HS-5 (cell line): ENCODE measurements at places on chromosomes 5 and 9.

DNA sequence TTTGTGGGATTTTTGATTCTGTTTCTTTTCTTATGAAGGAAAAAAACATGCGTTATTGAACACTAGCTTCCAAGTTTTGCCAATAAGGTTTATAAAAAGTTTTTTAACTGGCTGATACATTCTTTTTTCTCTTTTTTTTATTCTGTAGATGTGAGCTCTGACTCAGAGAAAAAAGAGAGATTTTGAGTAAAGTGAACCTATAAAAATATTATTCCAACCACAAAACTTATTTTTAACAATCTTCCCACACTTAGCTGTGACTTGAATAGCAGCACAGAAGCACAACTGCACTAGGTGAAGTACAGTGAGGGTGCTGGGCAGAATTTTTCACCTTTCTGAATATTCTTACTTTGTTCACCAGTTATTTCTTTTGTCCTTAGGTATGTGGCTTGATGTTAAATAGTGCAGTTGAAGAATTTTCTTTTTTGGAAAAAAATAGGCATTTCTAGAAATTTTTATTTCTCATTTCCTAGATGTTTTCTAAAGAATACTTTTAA is 41.6 kb downstream of the CHSY3 start:
- no peak for DNase-seq

DNA sequence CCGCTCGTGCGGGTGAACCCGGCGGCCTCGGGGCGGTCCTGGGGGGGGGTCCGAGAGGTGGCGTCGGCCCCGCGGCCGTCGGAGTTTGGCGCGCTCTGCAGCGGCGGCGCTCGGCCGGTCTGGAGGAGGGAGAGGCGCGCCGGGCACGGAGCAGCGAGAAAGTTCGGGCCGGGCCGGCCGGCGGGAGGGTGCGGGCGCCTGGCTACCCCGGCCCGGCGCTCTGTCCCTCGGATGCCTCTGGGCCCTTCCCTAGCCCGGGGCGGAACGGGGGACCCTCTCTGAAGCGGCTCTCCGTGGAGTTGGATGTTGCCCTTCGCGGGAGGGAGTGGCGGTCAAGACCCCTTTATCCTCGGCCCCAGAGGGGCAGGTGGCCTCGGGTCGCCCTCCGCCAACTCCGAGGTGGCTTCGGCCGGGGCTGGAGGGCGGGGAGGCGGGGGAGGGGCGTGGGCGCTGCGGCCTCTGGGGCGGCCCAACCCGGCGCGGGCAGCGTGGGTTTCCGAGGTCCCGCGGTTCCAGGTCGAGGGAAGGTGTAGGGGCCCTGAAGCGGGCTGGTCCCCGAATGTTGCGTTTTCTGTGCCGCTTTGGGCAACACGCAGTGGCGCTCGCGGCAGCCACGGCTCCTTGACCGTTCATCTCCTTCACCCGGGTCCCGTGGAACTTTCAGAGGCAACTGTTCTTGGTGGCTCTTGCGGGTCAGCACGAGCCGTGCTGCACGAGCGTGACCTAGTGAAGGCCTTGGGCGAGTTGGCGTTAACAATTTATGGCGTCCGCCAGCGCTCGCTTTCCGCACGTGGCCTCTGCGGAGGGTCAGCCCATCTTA is 290.5 kb downstream of the DOCK8 start:
- DNase-seq = no peak

DNA sequence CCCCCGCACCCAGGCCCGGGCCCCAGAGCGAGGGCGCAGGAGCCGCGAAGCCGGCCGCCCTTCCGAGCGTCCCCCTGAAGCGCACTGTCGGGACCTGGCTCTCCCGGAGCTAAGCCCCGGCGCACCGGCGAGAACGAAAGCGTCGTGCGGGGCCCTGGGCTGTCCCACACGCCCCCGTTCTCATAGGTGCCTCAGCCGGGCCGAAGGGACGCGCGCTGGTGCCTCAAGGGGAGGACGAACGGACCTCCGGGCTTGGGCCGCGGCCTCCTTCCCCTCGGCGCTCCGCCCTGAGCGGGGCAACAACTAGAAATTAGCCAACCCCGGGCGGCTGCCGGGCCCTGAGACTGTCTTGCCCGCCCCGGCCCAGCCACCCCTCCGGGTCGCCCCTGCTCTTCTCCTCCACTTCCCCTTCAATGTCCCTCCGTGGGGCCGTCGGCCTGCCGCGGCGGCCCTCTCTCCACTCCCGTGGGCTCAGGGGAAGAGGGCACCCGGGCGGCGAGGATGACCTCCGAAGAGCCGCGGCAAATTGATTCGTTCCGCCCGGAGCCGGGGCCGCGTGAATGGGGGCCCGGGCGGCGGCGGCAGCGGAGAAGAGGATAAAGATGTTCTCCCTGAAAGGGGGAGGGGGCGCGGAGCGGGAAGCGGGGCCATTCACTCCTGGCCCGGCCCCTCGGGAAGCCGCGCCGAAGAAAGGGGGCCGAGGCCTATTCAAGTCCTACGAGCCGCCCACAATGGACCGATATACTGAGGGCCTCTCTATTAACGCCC is 3.5 kb upstream of the PRDM12 start:
- DNase-seq = no peak

GRCh38 chr9:6538666-6539071 is 106.9 kb downstream of the GLDC start:
- DNase-seq = no peak

GRCh38 chr5:30765227-30765626 is 428.3 kb upstream of the CDH6 start:
- DNase-seq = peak; percentile 34

GRCh38 chr5:75632321-75632720 is 21.1 kb downstream of the ANKDD1B start:
- DNase-seq = no peak

GRCh38 chr5:108315829-108316228 is 66.1 kb downstream of the FBXL17 start:
- DNase-seq = peak; percentile 14

GRCh38 chr5:181107699-181108098 is 23.3 kb downstream of the OR2V1 start:
- no peak for DNase-seq

DNA sequence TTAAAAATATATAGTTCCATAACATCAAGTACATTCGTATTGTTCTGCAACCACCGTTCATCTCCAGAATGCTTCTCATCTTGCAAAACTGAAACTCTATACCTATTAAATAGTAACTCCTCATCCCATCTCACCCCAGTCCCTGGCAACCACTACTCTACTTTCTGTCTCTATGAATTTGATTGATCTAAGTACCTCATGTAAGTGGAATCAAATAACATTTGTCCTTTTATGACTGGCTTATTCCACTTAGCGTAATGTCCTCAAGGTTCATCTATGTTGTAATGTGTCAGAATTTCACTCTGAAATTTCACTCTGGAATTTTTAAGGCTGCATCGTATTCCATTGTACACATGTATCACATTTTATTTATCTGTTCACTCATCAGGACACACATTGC is 132.1 kb upstream of the RUSC2 start:
- DNase-seq = no peak

DNA sequence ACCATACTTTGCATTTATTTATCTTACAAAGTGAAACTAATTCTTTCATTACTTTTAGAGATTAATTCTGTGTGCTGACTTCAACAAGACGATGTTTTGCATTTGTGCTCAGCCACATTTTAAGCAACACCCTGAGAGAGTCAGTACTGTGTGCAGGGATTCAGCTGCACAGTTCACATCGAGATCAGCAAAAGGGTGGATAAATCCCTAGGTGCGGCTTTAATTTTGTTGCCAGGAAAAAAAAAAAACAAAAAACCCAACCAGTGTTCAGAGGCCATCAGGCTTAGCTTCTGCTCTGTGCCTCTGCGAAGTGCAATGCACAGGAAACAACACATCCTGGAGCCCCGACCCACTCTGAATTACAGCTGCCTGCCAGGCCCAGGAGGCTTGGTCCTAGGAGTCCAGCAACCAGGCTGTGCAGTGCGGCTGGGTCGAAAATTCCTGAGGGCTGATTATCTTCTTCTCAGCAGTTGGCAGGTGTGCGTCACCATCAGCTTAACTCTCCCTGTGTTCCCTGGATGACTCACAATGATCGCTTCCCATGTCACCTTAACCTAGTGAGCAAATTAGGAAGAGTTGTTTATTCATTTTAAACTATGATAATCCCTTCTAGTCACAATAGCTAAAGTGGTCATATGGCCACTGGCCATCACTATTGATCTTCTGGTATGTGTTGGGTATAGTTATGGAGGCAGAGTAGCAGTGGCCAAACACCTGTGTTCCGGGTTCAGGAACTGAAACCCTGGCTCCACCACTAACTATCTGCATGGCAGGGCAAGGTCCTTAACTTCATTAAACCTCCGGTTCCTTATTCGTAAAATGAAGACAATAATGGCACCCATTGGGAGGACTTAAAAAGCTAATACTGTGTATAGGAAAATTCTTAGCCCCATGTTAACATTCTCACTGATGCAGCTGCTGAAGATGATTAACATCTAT is 31.2 kb upstream of the NDUFB6 start:
- DNase-seq = no peak

- no peak for DNase-seq
These were observed 153.5 kb downstream of the RAPGEF6 start for GRCh38 chr5:131481569-131481968.

- DNase-seq = no peak
These were observed 350.2 kb downstream of the KIAA0825 start for GRCh38 chr5:94268226-94268625.

- no peak for DNase-seq
These were observed 177.3 kb downstream of the C9orf152 start for GRCh38 chr9:110030632-110031031.

DNA sequence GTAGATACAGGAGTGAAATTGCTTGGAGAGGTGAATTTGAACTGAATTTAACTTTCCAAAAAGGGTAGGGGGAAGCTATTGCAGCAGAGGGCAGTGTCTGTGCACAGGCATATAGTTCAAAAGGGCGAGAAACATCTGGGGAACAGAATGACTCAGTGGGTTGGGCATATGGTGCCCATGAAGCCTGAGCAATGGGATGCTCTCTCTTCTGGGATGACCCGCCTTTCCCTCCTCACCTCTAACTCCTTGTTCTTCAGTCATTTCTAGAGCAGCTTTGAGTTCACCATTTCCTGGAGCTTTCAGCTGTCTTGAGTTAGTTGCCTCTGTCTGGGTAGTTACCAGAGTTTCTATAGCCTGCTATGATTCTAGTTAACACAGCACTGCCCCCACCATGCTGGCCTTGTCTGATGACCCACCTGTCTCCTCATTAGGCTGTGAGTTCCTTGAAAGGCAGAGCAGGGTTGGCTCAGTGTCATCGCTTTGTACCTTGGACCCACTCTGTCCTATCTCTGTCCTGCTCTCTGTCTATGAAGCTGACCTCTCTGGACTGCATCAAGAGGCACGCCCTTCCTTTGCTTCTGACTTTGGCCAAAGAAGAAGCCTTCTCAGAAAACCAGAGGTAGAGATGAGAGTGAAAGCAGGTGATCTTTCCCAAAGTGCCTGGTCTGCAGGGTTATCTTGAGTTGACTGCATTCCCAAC is 299.6 kb upstream of the KLF4 start:
- no peak for DNase-seq

DNA sequence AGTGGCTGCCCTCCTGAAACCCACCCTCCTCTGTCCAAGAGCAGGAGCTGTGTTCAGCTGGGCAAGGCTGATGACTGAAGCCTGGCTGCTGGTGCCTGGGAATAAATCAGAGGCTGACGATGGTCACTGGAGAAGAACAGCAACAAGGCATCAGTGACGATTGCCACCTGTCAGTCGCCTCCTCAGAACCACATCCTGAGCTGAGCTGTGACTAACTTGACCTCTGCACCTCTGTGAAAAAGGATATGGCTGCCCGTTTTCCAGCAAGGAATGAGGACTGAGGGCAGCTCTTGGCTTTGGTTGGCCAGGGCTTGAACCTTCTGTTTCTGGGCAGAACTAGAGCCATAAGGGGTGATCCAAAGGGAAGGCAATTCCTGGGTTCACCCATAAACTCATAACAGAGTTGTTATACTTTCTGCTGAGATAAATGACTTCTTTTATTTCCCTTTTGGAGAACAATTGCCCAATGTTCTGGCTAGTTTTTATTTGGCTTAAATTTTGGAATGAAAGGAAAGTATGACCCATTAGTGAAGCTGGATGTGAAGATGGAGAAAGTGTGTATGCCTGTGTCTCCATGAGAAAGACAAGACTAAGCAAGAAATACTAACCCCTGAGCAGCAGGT is 40.1 kb downstream of the TRIP13 start:
- no peak for DNase-seq

GRCh38 chr9:108654566-108654965 is 201.2 kb downstream of the ACTL7B start:
- DNase-seq = no peak

DNA sequence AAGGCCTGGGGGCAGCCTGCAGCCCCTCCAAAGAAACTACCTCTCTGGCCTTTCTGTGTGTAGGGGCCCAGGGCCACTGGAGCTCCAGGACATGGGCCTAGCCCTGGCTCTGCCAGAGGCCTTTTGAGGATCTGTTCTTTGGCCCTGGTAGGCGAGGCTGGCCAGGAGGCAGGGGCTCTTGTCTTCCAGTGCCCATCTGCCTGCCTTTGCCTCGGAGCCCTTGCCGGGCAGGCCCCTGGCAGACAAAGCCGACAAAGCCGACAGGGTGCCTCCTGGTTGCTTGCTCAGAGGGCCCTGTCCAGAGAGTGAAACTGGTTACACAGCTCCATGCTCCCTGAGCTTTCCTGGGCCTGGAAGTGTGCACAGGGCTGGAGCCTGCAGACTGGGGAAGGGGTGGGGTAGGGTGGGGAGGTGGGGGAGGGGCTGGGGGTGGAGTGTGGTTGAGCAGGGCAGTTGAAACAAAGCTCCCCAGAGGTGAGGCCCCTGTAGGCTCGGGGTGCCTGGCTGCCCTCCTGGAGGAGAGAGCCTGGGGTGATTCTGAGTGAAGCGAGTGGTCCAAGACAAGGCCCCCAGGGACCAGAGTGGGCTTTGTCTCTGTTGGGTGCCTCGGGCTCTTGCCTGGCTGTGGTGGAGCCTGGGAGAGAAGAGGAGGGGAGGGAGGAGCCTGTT is 29.3 kb downstream of the PTPA start:
- no peak for DNase-seq

GRCh38 chr5:177603631-177604030 is 3.7 kb downstream of the B4GALT7 start:
- DNase-seq = no peak

GRCh38 chr9:93209097-93209496 is 25.2 kb downstream of the WNK2 start:
- DNase-seq = no peak

DNA sequence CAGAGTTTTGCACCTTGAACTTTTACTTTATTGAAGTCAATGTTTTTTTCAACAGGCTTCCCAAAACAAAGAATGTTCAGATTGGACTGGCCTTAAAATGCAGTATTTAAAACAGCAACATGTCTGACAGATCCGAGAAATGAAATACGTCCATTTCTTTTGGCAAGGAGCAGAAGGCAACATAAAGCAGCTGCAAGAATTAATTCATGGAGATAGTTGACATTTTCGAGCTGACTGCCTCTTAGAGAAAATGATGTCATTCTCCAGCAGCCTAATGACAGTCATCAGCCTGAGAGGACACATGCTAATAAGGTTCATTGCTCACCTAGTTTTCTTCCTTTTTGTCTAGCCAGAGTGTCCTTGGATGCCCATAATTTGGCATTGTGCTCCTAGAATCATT is 232.2 kb upstream of the SEMA6A start:
- no peak for DNase-seq
